ENCODE measurements at places on chromosomes 3 and 15.

GRCh38 chr3:52845691-52846431, 11.0 kb upstream of the MUSTN1 start:
- no peak for DNase-seq

DNA sequence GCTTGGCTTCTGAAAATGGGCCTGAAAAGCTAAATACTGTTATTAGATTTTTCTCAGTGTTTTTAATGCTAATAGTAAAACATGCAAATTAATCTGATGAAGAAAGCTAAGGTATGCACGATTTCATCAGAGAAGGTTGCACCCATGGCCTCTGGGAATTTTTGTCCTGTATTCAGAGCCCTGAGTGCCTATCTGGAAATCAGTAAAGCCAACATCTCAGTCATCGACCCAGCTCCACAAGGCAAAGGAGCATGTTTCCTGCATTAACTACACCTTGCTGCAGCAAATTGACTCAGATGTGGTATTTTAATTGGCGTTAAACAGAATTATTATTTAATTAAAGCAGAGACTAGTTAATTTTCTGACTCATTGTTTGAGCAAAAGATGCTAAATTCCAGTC, 49.0 kb upstream of the TP63 start:
- no peak for DNase-seq

GRCh38 chr3:46901061-46901460, 23.5 kb downstream of the PTH1R start:
- no peak for DNase-seq

GRCh38 chr3:117566926-117567325, 857.3 kb downstream of the TUSC7 start:
- DNase-seq = no peak

GRCh38 chr3:74506246-74506645, 108.2 kb downstream of the CNTN3 start:
- DNase-seq = no peak

- DNase-seq = no peak
Observed at GRCh38 chr3:175399156-175399840, 540.2 kb downstream of the NAALADL2 start.

DNA sequence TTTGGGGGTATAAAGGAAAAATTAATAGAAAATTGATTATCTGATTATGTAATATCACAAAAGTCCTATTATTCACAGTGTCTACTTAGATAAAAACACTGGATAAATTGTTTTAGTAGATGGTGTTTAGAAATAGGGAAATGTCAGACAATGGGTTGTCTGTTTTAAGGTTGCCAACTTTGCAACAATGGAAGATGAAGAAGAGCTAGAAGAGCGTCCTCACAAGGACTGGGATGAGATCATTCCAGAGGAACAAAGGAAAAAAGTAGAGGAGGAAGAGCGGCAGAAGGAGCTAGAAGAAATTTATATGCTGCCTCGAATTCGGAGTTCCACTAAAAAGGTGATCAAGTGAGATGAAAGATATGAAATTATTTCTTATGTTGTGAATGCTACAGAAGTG, 84.0 kb downstream of the CHD2 start:
- DNase-seq = no peak

DNA sequence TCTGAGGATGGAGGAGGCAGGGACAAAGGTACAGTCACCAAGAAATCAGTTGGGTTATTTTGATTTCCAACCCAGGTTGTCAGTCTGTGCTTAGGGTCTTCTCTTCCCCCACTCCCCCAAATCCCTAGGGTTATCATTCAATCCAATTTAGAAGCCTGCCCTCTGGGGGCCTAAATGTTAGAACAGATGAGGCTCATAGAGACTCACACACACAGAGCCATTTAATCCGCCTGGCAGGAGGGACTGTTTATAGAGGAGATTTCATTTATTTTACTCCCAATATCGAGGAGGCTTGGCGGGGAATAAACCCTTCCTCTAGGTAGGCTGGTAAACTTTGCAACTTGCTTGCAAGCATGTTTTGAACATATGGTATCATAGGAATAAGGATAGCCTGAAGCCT, 52.8 kb downstream of the RHCG start:
- no peak for DNase-seq

DNA sequence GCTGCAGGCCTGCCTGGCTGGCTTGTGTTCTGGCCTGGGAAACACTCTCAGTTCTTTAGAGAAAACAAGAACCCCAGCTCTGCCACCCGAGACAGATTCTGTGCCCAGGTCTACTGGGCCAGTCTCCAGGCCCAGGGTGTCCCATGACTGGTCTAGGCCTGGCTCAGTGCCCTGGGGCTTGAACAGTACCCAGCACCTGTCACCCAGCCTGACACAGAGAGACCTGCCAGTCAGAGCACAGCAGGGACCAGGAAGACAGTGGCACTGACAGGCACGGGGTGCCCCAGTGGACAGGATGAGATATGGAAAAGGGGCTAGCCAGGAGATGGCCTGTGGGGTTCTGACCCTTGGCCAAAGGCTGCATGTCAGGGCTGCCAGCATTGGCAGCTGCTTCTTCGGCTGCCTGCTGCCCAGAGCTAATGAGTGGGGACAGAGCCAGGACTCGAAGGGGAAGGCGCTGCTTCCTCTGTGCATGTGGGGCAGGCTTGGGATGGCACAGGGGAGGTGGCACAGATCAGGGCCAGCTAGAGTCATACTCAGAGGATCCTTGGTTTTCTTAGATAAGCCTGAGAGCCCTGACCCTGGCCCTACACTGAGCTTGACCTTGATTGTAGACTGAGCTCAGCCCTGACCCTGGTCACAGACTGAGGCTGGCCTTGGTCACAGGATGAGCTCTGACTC, 15.1 kb downstream of the CCDC33 start:
- DNase-seq = no peak

GRCh38 chr3:20080956-20081554, 40.8 kb downstream of the KAT2B start:
- no peak for DNase-seq

- DNase-seq = no peak
Observed at GRCh38 chr3:189780546-189781270, 149.5 kb downstream of the TP63 start.

- DNase-seq = no peak
Observed at GRCh38 chr3:58308728-58309127, 2.4 kb downstream of the HTD2 start.

DNA sequence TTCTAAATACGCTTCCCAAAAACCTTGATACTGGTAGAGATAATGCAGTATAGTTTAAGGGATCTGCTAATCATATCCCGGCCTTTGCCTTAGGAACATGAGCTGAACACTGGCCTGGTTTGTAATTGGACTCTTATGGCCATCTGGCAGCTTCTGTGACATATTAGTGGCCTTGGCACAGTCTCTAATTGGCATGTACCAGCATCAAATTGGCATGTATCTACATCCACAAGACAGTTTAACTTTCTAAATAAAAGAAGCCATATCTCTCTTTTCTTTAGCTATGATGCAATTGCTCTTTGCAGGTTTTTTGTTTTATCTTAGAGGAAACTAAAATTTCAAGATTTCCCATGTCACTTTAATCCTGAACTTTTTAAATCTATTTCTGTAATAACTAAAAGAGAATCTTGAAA, 44.6 kb upstream of the FILIP1L start:
- no peak for DNase-seq

GRCh38 chr3:169901453-169901852, 9.9 kb upstream of the SAMD7 start:
- DNase-seq = no peak

- DNase-seq = no peak
Observed at GRCh38 chr3:124246949-124247348, 255.0 kb upstream of the ROPN1 start.

GRCh38 chr3:12395349-12396012, 88.8 kb upstream of the TSEN2 start:
- no peak for DNase-seq

DNA sequence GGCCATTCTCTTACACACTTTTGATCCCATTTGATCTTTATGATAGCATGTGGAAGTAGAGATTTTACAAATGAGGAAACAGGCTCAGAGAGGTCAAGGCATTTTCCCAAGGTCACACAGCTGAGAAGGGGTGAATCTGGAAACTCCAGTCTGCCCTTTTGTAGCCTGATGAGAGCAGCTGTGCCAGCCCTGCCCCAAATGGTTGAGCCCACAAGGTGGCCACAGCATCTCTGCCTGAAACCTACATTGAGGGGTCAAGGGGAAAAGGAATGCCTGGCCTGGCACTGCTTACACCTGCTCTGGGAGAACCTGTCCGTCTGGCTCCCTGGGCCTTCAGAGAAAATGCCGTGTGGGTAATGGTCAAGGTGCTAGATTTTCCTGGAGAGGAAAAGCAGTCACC, 200.2 kb upstream of the LINGO1 start:
- no peak for DNase-seq

DNA sequence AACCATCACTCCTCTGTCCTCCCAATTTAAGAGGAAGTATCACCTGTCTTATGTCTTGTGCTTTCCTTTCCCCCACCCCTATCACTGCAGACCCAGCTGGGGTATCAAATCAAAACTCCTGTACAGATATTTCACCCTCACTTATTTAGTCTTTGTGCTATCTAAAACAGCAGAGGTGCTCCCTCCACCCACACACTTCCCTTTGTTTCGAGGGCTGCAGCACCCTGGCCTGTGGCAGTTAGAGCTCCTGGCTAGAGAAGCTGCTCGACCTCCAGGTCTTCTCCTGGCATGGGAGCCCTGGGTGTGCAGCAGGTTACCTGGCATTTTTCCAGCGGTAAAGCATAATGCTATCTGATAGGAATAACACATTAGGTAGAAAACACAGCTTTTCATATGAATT, 181.4 kb upstream of the BCL6 start:
- no peak for DNase-seq

DNA sequence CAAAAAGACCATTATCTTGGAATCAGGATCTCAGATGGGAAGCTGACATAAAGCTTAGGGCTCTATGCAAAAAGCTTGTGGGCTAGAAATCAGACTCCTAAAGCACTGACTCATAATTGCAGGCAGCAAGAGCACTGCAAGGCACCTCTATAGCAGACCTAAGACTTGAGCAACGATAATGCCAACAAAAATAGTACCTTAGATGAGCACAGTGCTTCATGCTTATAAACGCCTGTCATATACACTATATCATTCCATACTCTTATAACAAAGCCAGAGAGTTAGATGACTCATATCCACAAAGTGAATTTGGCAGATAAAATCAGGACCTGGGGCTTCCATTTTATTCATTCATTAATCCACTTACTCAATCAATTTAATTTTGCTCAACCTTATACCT, 560.8 kb downstream of the MCTP2 start:
- DNase-seq = no peak

DNA sequence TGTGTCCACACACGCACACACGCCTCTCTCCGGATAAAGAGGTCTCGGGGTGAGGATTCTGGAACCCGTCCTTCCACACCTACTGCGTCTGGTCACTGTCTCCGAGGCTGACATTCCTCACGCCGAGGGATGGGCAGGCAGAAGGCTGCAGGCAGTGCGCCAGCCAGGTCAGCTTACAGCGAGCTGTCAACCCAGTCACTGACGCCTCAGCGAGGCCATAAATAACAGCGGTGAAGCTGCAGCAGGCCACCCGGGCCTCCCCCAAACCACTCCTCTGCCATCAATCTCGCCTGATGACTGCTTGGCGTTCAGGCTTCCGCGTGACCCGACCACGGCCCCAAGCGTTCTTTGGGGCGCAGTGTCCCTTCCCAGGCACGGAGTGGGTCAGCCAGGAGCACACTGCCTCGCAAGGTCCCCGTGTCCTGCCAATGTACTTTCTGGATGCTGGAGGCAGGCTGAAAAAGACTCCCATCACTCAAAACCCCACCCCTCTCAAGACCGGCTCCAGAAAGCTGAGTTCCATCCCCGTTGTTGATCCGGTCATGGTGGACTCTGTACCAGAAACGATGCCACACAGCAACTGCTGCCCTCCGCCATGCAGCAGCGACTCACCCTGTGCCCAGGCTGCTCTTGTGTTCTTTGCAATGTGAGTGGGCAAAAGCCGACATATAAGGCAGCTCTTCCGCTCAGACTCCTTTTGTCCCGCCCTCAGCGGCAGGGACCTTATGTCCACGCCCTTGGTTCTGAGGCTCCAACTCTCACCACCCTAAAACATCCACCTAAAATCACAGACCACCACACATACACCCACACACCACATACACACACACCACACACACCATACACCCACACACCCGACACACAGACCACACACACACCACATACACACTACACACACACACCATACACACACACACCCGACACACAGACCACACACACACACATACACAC, 27.1 kb downstream of the CPN2 start:
- no peak for DNase-seq

DNA sequence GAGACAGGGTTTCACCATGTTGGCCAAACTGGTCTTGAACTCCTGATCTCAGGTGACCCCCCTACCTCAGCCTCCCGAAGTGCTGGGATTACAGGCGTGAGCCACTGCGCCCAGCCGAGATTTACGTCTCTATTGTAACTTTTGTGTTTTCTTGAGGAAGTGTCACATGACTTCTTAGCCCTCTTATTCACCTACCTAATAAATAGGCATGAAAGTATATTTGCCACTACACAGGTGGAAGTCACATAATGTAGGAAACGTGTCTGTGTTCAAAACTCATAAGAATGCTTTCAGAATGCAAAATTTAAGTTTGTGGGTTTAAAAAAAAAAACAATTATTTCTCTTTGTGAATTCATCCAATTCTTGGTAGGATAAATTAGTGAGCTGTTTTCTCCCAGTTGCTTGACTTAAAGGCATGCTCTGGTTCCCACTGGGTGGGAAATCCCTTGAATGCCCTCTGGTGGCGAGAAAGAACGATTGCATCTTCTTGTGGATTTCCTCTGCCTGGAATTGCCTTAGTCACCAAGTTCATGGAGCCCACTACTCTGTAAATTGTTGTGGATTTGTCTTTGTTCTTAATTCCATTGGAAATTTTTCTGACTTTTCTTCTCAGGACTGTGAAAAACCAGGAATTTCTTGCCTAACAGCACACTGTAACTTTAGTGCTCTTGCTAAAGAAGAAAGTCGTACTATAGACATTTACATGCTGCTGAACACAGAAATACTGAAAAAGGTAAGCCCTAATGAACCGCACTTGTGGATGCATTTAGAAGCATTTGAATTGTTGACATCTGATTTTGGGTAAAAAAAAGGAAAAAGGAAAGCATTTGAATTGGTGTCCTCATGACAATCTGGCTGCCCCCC, 82.2 kb upstream of the CTDSPL start:
- DNase-seq = peak; percentile 29

DNA sequence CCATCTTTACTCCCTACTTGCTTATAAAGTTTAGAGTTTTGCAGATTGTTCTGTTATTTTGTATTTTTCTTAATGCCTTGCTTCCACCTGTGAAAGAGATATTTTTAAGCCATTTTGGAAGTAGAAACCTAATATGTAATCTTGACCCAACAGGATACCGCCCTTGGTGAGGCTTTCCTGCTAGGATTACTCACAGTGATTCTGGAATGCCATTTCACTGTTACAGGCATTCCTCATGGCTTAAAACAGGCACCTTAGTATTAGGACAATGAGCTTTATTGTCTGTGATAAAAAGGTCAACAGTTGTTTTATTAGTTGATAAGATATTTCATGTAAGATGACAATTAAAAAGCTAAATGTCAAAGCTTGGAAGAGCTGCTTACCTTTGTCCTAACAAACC, 58.2 kb downstream of the PHLDB2 start:
- DNase-seq = no peak

DNA sequence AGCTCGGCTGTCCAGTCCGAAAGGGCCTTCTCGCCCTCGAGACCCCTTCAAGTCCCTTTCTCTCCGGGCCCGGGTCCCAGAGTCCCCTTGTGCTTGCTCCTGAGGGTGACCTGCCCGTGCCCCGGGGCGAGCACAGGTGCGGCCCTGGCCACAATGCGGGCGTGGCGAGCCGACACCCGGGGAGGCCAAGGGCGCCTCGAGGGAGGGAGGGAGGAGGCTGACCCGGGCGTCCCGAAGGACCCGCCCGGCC, 810 bp upstream of the MEF2A start:
- no peak for DNase-seq

All from NCI-H1930 (cell line).